ENCODE measurements at places on chromosomes 1 and 21. TPM values are rescaled to one million over a fixed set of nuclear protein-coding genes. Genes with fewer than 3 reads are reported as not detected.

- no peak for DNase-seq
These were observed 84.7 kb upstream of the SLC25A33 start for GRCh38 chr1:9454494-9455066.

DNA sequence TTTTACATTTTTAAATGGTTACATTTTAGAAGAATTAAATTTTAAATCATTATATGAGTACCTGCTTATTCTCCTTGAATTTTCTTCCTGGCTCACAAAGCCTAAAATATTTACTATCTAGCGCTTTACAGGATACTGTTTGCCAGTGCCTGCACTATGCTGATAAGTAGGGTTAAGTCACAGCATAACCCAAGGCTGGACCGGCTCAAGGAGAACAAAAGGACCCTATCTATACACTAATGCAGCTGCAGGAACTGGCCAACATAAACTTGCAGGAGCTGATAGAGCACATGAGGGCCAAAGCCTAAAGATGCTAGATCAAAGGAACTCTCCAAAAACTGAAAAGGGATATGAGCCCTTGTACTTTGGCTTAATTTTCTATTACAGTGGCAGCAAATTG lies 1086.9 kb upstream of the TMPRSS15 start:
- DNase-seq: no peak

GRCh38 chr1:32040711-32041110 lies 27.0 kb downstream of the KHDRBS1 start:
- DNase-seq: no peak

AUNIP gene
- total RNA-seq: 1.3 TPM

RPRD2 gene
- 29.9 TPM for total RNA-seq
